NT2/D1 (cell line): ENCODE measurements at places on chromosomes 12 and 14.
A peak's percentile ranks its signal among the peaks of the same experiment; 100 is the strongest.

- no peak for DNase-seq
Measured at GRCh38 chr12:83932011-83932410, 980.6 kb downstream of the SLC6A15 start.

DNA sequence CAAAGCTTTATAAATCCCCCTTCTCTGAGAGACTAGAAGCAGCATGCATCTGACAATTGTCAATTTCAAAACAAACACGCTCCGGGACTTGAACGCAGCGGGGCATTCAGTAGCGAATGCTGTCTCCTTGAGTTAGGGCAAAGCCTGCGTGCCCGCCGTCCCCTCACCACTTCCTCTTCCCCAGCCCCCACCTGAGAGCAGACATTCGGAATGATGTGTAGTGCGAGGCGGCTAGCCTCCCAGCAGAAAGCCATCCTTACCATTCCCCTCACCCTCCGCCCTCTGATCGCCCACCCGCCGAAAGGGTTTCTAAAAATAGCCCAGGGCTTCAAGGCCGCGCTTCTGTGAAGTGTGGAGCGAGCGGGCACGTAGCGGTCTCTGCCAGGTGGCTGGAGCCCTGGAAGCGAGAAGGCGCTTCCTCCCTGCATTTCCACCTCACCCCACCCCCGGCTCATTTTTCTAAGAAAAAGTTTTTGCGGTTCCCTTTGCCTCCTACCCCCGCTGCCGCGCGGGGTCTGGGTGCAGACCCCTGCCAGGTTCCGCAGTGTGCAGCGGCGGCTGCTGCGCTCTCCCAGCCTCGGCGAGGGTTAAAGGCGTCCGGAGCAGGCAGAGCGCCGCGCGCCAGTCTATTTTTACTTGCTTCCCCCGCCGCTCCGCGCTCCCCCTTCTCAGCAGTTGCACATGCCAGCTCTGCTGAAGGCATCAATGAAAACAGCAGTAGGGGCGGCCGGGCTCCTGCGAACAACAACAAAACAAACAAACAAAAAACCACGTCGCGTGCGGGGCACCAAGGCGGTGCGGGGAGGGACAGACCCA, 2.2 kb downstream of the PRMT8 start:
- DNase-seq: no peak

GRCh38 chr14:92584220-92584619, 70.6 kb downstream of the RIN3 start:
- no peak for DNase-seq

- no peak for DNase-seq
Measured at GRCh38 chr12:72178871-72179270, 93.3 kb upstream of the TRHDE start.

DNA sequence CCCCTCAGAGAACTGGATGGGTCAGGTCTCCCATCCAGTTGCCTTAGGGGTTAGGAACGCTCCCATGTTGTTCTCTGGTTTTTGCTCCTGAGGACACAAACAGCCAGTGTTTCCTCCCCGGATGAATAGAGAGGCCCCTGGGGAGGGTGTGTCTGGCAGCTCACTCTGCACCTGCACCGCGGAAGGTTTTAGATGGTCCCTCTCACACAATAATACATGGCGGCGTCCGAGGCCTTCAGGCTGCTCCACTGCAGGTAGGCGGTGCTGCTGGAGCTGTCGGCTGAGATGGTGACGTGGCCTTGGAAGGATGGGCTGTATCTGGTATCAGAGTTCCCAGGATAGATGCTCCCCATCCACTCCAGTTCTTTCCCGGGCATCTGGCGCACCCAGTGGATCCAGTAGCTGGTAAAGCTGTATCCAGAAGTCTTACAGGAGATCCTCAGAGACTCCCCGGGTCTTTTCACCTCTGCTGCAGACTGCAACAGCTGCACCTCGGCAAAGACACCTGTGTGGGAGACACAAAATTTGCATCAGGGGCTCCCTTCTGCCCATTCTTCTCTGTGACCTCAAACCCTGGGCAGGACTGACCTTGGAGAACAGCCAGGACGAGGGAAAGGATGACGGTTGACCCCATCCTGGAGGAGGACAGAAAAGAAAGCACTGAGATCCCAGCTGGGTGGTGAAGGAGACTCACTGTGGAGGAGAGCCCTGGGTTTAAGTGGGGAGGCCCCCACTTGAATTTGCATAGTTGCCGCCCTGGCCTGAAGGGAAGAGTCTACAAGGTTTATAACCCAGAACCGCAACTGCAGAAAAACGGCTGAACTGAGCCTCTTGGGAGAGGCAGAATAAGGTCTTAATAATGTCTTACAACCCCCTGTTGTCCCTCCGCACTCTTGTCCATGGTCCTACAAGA, 1324.8 kb downstream of the TMEM121 start:
- no peak for DNase-seq

DNA sequence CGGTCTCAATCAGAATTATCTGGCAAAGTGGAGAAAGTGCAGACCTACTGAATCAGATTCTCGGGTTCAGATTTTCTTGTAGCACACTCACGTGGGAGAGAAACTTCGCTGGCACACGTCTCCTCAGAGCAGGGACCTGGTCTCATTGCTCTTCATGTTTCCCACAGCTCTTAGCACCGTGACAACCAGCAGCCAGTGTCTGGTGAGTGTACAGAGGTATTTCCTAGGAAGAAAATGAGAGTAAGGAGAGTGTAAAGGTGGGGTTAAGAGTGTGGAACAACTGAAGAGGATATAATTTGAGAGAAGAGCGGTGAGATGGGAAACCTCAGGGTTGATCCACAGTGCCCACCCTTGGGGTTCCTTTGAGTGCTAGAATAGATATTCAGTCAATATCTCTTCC, 89.2 kb downstream of the ARF6 start:
- no peak for DNase-seq

GRCh38 chr12:44002607-44003006, 166.7 kb downstream of the TMEM117 start:
- no peak for DNase-seq

GRCh38 chr12:46303039-46303666, 34.3 kb upstream of the SLC38A1 start:
- no peak for DNase-seq

- DNase-seq: no peak
Measured at GRCh38 chr14:61433169-61433568, 111.8 kb downstream of the PRKCH start.

DNA sequence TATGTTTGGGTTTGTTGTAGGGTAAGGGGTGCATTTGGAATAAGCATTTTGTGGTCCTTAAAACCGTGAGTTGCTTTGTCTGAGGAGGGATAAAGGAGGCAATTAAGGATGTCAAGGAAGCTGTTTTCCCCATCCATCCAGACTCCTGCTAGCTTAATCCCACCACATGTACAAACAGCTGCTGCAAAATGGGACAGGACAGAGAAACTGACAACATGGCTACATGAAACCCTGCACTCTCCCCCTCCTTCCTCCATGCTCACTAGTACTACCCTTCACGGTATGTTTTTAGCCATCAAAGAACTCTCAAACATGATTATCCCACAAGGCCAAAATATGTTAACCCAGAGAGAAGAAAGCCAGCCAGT, 20.6 kb downstream of the ST8SIA1 start:
- DNase-seq: no peak

GRCh38 chr14:93114713-93115068, 1.0 kb downstream of the ITPK1 start:
- no peak for DNase-seq

- no peak for DNase-seq
Measured at GRCh38 chr12:40117818-40118217, 11.9 kb upstream of the SLC2A13 start.

- DNase-seq: no peak
Measured at GRCh38 chr14:50008974-50009373, 107.4 kb downstream of the VCPKMT start.

- no peak for DNase-seq
Measured at GRCh38 chr14:89910691-89911009, 43.9 kb downstream of the EFCAB11 start.

DNA sequence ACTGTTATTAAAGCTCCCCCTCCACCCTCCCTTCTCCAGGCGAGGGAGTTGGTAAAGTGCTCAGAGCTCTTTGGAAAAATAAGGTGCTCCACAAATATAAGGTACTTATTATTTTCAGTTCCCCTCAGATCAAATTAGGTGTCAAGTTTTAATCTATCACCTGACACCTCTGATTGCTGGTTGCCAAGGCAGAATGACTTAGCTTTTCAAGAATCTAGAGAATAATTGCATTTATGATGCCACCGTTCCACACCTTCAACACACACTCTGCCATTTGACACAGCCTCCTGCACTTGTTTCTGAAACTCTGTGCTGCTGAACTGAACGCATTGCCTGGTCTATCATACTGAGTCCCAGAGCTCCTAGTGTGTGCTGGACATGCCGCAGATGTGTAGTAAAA, 128.6 kb downstream of the CRACR2A start:
- no peak for DNase-seq

DNA sequence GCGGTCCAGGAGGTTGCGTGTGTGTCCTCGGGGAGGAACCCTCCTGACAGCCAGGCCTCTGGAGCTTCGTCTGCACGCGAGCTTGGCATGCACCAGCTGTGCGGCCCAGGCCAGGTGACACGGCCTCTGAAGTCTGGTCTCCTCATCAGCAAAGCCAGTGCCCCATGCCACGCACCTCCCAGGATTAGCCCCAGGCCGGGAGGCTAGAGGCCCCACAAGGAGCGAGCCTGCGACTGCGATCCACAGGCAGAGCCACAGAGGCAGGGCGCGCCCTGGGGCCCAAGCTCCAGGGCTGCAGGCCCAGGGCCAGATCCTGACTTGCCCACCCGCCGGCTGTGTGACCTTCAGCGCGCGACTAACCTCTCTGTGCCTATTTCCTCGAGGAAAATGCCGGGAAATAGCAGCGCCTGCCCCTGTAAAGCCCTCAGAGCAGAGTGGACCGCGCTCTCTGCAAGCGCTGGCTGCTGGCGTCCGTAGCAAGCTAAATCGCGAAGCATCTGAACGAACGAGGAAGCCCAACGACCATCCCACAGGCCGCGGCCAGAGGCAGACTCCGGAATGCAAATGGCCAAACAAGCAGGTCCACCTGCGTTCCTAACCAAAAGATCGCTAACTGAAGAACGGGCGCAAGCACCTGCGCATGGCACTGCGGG, 492 bp upstream of the BTBD6 start:
- no peak for DNase-seq

- DNase-seq: no peak
Measured at GRCh38 chr12:67339530-67339929, 70.4 kb downstream of the CAND1 start.

GRCh38 chr14:67987606-67988005, 168.0 kb downstream of the RAD51B start:
- no peak for DNase-seq

DNA sequence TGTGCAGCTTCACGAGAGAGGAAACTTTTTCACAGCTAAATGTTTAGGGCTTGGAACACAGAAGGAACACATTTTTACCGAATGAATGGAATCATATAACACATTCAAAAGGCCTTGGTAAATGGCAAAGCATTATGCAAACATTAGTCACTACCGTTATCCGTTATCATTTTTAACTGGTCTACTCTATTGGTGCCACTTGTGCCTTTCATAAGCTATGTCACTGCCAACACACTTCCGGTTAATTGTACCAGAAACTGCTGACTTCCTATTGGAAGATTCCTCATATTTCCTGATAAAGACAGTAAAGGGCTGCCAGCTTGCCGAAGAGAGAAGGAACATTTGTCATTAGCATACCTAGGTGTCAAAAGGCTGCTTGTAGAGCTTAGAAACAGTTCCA, 169.2 kb downstream of the APAF1 start:
- no peak for DNase-seq

- peak; percentile 40 for DNase-seq
Measured at GRCh38 chr14:65686761-65687160, 274.2 kb downstream of the FUT8 start.

DNA sequence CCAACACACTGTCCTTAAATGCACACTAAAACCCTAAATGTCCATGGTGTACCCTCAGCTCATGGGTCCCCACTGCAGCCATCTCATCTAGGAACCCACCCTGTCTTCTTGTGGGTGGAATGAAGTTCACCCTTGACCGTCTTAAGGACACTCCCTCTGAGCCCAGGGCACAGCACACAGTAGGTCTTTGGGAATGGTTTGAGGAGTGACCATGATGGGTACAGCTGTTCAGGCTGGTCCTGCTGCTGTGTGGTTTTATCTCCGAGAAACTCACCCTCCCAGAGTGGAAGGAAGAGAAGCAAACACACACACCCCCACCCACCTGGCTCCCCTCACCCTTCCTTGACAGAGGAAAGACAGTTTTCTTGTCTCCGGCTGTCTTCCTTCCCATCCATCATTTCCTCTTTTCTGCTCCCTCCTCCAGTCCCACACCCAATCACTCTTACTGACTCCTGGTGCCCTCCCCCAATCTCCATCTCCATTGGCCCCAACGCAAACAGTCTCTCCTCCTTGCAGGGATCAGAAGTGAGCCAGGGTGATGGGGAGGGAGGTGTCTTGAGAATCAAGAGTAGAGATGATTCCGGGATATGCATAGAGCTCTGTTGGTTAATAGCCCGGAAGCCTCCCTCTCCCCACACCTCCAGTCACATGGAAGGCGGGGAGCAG, 105.9 kb upstream of the LHX5 start:
- DNase-seq: no peak

DNA sequence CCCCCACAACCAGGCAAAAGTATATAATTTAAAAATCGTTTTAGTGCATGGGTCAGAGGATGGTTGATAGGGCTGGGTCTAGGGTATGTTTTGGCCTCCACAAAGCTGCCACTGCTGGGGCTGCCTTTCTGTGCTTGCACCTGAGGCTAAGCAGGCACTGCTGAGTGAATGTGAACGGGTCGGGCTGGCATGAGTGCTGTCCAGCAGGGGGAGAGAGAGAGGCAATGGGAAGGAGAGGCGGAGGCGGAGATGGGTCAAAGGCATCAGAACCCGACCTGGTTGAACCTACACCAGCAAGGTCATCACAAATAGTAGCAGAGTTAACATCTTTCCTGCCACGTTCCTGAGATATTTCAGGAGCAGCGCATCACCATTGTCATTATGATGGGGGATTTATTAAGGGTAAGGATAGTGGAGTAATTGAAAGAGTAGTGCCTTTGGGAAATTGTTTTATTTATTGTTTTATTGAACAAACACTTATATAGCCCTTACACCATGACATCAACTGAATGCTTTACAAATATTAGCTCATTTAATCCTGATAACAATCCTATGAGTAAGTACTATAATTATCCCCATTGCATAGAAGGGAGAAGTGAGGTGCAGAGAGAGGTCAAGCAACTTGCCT, 5.8 kb upstream of the NRXN3 start:
- DNase-seq: peak; percentile 38

- no peak for DNase-seq
Measured at GRCh38 chr12:131808744-131809371, 19.3 kb upstream of the MMP17 start.

- no peak for DNase-seq
Measured at GRCh38 chr14:79742142-79742541, 469.2 kb downstream of the DIO2 start.

GRCh38 chr12:19431407-19432308, 7.6 kb upstream of the AEBP2 start:
- no peak for DNase-seq

- DNase-seq: no peak
Measured at GRCh38 chr12:79302162-79302814, 388.5 kb downstream of the PAWR start.

DNA sequence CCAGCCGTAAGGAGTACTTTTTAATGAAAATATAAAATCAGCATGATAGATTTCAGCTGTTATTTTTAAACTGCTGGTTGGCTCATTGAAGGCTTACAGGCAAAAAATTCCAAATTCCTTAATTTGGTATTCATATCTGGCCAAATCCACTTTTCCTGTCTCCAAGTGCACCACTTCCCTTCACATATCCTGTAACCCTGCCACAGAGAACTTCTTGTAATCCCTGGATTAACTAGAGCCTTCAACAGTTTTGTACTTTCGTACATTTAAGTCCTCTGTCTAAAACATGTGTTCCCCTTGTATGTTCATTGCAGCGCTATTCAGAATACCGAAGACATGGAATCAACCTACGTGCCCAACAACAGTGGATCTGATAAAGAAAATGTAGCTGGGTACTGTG, 9.6 kb downstream of the PUS7L start:
- DNase-seq: no peak
